ENCODE measurements at places on chromosomes 2 and 18.
A peak's percentile ranks its signal among the peaks of the same experiment; 100 is the strongest.

DNA sequence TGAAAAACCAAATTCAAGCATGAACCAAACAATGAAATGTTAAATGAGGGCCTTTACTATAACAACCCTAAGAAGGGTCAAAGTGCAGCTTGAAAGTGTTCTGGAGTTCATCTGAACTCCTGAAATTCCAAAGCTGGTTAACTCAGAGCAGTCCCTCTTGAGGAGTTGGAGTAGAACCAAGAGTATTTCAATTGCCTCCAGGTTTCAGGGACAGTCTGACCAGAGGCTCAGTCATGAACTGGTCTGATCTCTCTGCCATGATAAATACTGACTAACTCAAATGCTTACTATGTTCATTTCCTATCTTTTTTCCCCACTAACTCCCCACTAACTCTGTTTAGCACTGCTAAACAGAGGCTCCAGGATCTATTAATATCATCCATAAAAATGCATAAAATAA is 2.7 kb downstream of the STARD7 start:
- peak; percentile 61 for DNase-seq

DNA sequence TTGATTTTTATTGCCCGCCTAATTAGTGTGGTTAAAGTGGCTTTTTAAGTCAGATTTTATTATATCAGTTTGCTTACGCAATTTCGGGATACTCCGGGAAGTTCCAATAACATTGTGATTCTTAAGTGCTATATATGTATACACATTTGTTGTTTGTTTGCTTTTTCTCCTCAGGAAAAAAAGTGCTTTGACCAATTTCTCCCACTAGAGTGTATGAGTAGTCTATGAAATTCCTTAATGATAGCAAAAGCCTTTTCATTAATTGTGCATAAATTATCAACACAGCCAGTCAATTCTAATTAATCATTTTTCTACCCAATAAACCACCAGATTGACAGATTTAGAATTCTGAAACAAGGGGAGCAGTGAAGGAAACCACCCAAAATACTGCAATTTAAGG is 172.2 kb downstream of the DPP10 start:
- DNase-seq: no peak

DNA sequence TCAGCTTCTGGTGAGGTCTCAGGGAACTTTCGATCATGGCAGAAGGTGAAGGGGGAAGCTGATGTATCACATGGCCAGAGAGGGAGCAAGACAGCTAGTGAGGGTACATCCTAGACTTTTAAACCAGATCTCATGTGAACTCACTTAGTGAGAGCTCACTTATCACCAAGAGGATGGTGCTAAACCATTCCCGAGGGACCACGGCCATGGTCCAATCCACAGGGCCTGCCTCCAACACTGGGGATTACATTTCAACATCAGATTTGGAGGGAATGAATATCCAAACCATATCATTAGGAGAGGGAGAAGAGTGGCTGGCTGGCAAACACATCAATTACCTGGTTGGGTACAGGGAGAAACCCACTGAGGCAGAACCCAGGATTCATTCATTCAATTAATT is 75.7 kb upstream of the HAAO start:
- DNase-seq: no peak

GRCh38 chr2:62293490-62294271 is 97.8 kb downstream of the B3GNT2 start:
- DNase-seq: no peak

GRCh38 chr2:7634409-7634808 is 717.2 kb downstream of the RNF144A start:
- no peak for DNase-seq

DNA sequence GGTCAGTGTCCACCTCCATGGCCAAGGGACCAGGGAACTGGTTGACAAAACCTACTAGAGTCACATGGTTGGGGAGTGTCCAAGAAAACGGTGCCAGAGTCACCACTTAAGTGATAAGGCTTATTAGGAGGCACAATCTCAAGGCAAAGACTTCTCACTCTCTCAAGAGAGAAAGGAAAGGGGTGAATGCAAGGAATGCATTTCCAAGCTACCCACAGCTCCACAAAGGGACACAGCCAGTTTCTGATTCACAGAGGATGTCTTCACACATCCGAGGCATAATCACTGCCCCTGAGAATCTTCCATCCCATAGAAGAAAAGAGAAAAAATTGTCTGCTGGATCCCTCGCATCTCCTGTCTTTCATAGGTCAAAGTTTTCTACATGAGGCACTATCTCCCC is 269.3 kb downstream of the TNS1 start:
- DNase-seq: peak; percentile 65

GRCh38 chr2:178211460-178211859 is 17.1 kb downstream of the OSBPL6 start:
- no peak for DNase-seq

- no peak for DNase-seq
Measured at GRCh38 chr2:163690896-163691295, 44.9 kb downstream of the FIGN start.

GRCh38 chr2:143217512-143218115 is 88.4 kb downstream of the ARHGAP15 start:
- DNase-seq: no peak

GRCh38 chr2:121479882-121480522 is 50.7 kb upstream of the RNU4ATAC start:
- DNase-seq: peak; percentile 50

GRCh38 chr2:33212151-33212550 is 264.3 kb upstream of the RASGRP3 start:
- DNase-seq: peak; percentile 63
